ENCODE measurements at places on chromosomes 12 and 14.

DNA sequence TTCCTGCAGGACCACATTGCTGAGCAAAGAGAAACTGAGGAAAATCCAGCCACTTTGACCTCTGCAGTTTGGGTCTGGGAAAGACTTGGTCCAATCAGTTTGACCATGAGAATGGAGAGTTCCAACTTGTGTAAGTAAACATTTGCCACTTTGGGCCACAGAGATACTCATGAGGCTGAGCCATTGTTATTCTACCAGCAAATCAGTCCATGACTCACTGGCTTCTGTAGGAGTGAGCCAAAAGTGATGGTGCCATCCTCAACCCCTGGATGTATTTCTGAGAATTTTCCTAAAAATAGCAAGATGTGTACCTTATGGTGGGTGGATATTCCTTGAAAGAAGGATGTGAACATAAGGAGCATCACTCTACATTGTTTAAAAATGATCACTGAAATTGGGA lies 192.9 kb upstream of the OR4E1 start:
- DNase-seq = no peak

DNA sequence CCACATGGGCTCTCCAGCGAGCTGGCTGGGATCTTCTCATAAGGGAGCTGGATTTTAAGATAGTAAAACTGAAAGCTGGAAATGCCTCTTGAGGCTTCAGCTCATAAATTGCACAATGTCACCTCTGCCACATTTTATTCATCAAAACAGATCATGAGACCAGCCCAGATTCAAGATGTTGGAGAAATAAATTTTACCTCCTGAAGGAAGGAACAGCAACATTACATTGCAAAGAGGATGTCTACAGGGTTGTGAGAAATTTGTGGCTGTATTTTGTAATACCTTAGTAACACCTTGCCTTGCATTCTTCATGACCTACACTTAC lies 43.1 kb upstream of the KRR1 start:
- no peak for DNase-seq

GRCh38 chr12:93609281-93610192 lies 37.1 kb downstream of the SOCS2 start:
- DNase-seq = no peak

DNA sequence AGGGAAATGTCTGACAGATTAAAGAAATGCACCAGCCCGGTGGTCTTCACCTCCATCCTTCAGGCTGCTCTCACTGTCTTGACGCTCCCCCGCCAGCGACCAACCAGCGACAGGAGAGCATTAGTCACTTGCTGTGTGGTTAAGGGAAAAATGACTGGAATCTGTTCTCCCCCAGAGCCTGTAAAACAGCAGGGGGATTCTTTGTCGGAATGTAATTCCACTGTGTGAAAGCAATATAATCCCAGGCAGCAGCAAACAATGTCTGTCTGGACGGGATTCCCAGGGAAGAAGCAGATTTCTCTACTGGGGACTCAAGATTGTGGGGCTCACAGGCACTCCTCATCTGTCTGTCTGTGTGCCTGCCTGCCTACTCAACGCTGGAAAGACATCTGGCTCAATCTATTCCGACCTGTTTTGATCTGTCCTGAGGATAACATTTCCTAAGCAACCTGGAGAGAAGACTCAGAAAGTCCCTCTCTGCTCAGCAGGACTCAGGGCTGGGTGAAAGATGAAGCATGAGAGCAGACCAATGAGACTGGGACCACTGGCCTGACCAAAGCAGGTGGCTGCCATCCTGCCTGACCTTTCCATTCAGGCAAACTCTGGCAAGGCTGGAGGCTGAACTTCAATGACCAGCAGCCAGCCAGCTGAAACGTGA lies 54.6 kb downstream of the NUAK1 start:
- DNase-seq = no peak

DNA sequence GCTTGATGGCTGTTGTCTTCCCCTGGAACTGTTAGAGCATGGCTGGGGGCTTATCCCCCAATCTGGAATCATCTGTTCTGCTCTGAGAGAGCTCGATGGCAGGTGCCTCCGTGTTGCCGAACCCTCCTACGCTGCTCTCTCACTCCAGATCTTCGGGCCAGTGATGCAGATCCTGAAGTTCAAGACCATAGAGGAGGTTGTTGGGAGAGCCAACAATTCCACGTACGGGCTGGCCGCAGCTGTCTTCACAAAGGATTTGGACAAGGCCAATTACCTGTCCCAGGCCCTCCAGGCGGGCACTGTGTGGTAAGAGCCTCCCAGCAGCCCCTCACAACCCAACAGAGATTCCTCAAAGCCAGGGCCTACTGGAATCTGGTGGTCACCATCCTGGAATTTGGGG lies 33.0 kb downstream of the ALDH2 start:
- no peak for DNase-seq

DNA sequence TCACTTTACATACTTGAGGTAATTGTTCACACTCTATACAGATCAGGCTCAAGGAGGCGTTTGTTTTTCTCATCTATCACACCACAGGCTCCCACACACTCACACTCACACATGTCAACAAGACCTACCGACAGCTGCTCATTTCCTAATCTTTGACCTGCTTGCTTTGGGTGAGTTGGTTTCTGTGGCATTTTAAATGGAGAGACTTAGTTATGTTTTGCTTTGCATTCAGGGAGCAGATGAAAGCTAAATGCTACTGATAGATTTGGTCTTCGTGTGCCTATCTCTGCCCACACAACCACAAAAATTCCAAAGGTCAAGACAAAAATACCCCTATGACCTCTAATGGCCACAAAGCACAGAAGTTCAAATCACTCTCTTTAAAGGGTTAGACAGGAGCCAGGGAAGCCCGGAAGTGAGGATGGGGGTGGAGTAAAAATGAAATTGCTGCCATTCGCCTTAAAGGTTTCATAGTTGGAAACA lies 203.5 kb upstream of the G2E3 start:
- DNase-seq = no peak

GRCh38 chr14:95460647-95461478 lies 55.6 kb downstream of the SYNE3 start:
- DNase-seq = no peak

DNA sequence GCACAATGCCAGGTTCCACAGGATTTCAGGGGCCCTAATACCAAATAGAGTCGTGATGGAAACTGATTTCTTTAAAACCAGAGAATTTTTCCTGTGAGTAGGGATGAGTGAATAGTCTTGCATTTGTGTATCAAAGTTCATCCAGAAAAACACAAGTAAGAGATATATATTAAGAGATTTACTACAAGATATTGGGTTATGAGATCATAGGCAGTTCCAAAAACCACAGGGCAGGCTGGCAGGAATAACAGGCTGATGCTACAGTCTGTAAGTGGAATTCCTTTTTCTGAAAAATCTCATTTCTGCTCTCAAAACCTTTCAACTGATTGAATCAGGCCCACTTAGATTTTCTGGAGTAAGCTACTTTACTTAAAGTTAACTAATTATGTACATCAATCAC lies 1756.2 kb upstream of the SEL1L start:
- no peak for DNase-seq

- no peak for DNase-seq
Observed at GRCh38 chr14:93946104-93946503, 19.0 kb downstream of the FAM181A start.

GRCh38 chr12:103780992-103781391 lies 60.0 kb downstream of the NT5DC3 start:
- DNase-seq = no peak

GRCh38 chr12:132276066-132276826 lies 53.1 kb downstream of the GALNT9 start:
- DNase-seq = no peak
